ENCODE measurements at places on chromosomes 11 and 22.

DNA sequence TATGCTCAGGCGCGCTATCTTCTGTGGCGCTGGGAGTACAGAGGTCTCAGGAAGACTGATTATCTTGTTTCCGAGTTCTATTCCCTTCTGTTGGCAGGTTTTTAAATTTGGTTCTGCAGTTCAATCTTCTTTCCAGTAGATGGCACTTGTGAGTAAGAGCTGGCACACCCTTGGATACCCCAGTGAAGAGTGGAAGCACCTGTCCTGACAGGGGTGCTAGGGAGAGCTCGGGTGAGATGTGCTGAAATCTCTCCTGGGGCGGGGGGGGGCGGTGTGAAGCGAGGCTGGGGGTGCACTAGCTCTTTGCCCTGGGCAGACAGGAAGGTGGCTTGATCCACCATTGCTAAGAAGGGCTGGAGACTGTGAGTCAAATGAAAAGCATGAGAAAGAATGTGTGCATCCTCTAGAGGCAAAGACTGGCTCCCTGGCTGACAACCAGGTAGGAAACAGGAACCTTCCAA lies 679.9 kb upstream of the CCDC179 start:
- H3K36me3 ChIP-seq = no peaks in the 10 kb centered on the region
- no peaks in the 10 kb centered on the region for H3K27me3 ChIP-seq
- H3K4me1 ChIP-seq = no peaks in the 10 kb centered on the region
- DNase-seq = peak; percentile 23
- no peak overlapping the region for H3K27ac ChIP-seq
- H3K4me3 ChIP-seq = no peak overlapping the region

- no peaks in the 10 kb centered on the region for H3K27me3 ChIP-seq
- H3K4me3 ChIP-seq = peak within 1 kb of the TSS; percentile 72
Measured at GRCh38 chr11:86672007-86672621, at the start of gene ME3. Gene ME3, minus strand, starts transcription at chr11:86672616.

- H3K4me1 ChIP-seq = no peaks in the 10 kb centered on the region
- no peak overlapping the region for H3K27ac ChIP-seq
- H3K27me3 ChIP-seq = no peaks in the 10 kb centered on the region
- H3K4me3 ChIP-seq = no peak overlapping the region
Measured at GRCh38 chr11:45538363-45538762, 127.1 kb downstream of the CHST1 start.

DNA sequence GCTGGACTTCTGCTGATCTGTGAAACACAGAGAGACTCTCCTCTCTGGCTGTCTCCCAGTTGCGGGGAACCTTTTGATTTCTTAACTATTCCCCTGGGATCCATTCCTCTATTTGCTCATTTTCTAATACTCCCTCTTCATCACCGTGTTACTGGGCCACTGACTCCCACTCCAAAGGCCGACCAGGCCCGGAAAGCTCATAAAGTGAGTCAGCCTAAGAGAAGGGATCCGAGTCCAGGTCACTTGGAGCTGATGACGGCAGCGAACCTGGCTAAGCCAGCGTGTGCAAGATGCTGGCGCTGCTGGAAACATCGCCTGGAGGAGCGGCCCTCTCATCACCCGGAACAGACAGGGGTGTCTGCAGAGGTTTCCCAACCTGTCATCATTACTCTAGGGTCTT lies 112.8 kb downstream of the FBXO7 start:
- peak; percentile 55 for DNase-seq
- H3K27me3 ChIP-seq = no peaks in the 10 kb centered on the region
- H3K36me3 ChIP-seq = no peaks in the 10 kb centered on the region
- peak overlapping the region; percentile 13 for H3K27ac ChIP-seq

DNA sequence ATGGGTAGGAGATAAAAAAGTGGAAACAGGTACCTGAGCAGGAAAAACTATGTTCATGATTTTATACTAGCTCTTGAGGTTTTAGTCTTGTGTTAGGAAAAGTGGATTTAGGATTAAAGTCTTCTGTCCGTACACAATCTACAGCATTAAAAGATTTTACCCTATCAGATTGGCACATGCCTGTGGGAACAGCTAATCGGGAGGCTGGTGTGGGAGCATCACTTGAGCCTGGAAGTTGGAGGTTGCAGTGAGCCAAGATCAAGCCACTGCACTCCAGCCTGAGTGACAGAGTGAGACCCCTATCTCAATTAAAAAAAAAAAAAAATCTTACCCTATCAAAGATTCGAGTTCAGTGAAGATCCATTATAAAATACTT lies 12.2 kb upstream of the CRKL start:
- H3K27me3 ChIP-seq = no peaks in the 10 kb centered on the region
- no peak overlapping the region for H3K27ac ChIP-seq
- H3K4me1 ChIP-seq = no peaks in the 10 kb centered on the region
- DNase-seq = no peak

DNA sequence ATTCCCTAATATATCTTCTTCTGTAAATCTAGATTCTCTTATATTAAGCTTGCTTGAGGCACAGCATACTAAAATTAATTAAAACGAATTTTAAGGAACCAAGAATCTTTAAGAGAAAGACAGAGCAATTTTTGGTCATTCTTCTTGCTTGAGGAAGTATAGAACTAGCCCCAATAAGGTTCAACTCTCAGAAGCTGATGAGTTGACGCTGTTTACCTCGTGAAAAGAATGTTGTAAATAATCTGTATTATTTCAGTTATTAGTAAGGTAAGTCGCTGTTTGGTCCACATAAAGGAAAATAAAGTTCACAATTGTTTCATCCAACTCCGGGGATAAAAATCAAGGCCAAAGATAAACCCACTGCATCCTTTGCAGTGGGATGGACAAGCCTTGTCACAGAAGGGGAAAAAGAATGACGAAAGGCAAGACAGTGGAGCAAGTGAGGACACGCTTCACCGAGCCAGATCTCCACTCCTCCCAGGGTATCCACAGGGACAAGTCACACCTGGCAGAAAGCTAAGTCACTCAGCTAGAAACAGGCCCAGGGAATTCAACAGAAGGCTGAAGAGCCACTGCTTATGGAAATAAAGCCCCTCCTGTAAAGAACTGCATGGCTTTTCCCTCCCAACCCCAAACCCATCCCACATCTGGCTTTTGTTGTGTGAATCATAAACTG lies 752 bp downstream of the POU2AF1 start:
- no peak for DNase-seq
- no peak overlapping the region for H3K4me3 ChIP-seq
- no peaks in the 10 kb centered on the region for H3K4me1 ChIP-seq
- H3K27ac ChIP-seq = no peak overlapping the region
- H3K27me3 ChIP-seq = no peaks in the 10 kb centered on the region

DNA sequence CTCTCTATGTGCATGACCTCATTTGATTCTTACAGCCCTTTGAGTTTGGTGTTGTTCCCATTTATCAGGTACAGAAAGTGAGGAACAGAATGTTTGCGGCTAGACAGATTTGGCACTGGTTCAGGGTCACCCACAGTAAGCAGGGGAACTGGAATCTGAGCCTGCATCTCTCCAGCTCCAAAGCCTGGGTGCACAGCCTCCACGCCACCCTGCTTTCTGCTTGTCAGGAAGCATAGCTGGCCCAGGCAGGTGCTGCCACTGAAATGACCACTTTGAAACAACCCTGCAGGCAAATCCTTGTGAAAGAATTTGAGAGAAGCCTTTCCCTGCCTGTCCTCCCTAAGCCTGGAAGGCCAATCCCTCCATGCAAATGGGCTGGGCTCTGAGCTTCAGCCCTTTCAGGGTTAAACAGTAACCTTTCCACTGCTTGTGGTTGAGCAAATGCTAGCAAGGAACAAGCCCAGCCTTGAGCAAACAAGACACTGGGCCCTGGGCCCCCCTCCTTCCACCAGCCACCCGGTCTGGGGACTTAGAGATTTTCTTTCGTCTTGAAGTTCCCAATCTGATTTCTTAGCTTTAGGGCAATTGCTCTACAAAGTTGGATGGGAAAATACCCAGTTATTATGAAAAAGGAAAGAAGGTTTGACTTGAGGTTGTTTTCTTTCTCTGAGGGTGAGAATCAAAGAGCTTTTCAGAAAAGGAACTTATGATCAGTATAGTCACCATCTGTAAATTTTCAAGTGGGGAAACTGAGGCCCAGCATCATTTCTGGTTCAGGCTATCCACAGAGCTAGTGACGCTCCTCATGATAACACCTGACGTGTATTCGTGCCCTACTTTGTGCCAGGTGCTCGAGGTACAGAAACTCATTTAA lies 19.4 kb downstream of the EHF start:
- DNase-seq = no peak
- no peaks in the 10 kb centered on the region for H3K4me1 ChIP-seq
- H3K27ac ChIP-seq = no peak overlapping the region
- no peak overlapping the region for H3K4me3 ChIP-seq
- no peaks in the 10 kb centered on the region for H3K27me3 ChIP-seq
- H3K36me3 ChIP-seq = no peaks in the 10 kb centered on the region

- no peak overlapping the region for H3K4me3 ChIP-seq
- H3K4me1 ChIP-seq = no peaks in the 10 kb centered on the region
- H3K36me3 ChIP-seq = no peaks in the 10 kb centered on the region
- H3K27ac ChIP-seq = no peak overlapping the region
Measured at GRCh38 chr11:57073128-57073527, 84.4 kb downstream of the OR5AK2 start.

DNA sequence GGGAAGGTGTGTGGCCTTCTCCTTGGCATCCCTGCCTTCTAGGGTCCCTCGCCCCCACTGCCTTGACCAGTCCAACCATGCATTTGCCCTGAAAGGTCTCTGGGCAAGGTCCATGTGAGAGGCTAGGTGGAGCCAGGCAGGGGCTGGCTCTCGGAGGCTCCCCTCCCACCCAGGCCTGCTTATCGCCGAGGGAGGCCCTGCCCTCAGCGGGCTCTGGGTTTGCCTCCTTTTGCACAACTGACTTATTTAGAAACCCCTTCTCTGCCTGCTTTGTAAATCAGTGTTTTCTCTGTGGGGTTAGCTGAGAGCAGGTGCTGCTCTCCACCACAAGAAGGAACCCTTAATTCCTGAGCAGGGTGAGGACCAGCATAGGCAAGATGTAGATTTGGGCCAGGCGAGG lies 47.7 kb downstream of the CD82 start:
- no peaks in the 10 kb centered on the region for H3K4me1 ChIP-seq
- H3K27ac ChIP-seq = no peak overlapping the region
- no peak for DNase-seq
- H3K4me3 ChIP-seq = no peak overlapping the region

DNA sequence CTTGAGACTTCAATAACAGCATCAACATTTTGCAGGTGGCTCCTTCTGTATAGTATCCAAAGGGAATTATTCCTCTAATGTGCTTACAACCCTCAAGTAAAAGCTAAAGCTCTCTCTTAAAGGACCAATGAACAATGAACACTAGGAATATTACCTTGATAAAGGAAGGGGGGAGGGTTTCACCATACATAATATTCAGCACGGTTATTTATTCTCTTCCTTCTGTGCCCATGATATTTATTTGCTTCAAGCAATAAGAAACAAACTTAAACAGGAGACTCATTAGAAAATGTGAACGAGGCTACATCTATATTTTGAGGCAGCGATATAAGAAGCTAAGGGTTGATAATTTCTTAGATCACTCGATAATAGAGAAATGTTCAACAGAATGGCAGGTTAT lies 21.2 kb downstream of the BLID start:
- H3K27ac ChIP-seq = no peak overlapping the region
- DNase-seq = no peak
- no peaks in the 10 kb centered on the region for H3K27me3 ChIP-seq

GRCh38 chr11:134003792-134004495 lies 47.2 kb upstream of the IGSF9B start:
- H3K4me1 ChIP-seq = peaks cover 20% of the 10 kb centered on the region
- H3K27ac ChIP-seq = no peak overlapping the region
- H3K36me3 ChIP-seq = no peaks in the 10 kb centered on the region
- H3K27me3 ChIP-seq = no peaks in the 10 kb centered on the region
- no peak for DNase-seq

GRCh38 chr11:46808799-46809431 lies 37.2 kb downstream of the CKAP5 start:
- no peak overlapping the region for H3K27ac ChIP-seq
- no peak overlapping the region for H3K4me3 ChIP-seq
- no peaks in the 10 kb centered on the region for H3K4me1 ChIP-seq
- H3K36me3 ChIP-seq = no peaks in the 10 kb centered on the region

- no peak overlapping the region for H3K4me3 ChIP-seq
- no peak overlapping the region for H3K27ac ChIP-seq
- H3K4me1 ChIP-seq = no peaks in the 10 kb centered on the region
- H3K27me3 ChIP-seq = no peaks in the 10 kb centered on the region
- H3K36me3 ChIP-seq = no peaks in the 10 kb centered on the region
- DNase-seq = no peak
Measured at GRCh38 chr11:9473408-9473807, 12.6 kb downstream of the ZNF143 start.

DNA sequence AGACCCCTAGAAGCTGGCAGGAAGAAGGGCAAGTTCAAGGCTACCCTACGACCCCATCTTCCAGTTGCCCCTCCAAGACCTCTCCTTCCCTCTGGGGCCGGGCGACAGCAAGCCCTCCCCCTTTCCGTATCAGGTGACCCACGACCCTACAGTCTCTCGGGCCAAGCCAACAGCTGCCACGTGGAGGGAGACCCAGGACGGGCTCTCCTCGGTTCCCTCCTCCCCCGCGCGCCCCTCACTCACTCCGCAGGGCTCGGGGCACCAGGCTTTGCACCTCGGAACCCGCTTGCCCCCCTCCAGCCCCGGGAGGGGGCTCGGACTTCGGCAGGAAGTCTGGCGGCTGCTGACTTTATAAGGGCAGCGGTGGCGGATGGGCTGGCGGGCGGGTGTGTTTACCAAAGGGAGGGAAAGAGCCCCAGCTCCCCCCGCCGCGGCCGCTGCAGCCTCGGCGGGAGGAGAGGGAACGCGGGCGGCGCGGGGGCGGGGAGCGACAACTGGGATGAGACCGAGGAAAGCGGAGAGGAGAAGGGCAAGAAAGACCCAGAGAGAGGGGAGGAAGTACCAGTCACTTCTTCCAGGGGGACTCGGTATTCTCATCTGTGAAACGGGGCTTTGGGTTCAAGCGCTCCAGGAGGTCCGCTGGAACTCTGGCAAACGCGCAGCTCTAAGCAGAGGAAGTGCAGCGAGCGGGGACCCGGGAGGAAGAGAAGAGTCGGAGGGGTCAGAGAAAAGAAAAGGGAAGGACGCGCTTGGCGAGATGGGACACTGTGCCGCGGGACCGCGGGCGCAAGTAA lies 767 bp downstream of the SLC43A1 start:
- peak overlapping the region; percentile 36 for H3K27ac ChIP-seq
- DNase-seq = peak; percentile 66
- no peaks in the 10 kb centered on the region for H3K27me3 ChIP-seq
- peak overlapping the region; percentile 63 for H3K4me3 ChIP-seq
- H3K36me3 ChIP-seq = no peaks in the 10 kb centered on the region
- peaks cover 6% of the 10 kb centered on the region for H3K4me1 ChIP-seq

DNA sequence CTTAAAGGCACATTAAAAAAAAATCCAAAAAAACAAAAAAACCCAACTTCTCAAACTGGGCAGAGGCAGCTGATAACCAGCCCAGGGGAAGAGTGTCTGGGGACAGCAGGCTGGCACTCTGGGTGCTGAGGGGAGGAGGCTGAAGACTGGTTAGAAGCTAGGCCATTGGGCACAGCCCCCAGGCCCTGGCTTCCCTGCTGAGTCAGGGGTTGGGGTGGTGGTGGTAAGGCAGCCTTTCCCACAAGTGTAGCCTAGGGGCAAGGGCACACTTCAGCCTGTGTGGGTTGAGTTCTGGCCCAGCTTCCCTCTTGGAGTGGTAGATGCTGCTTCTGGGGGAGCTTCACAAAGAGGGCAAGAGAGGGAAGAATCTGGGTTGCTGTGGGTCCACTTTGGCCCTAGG lies 16.3 kb upstream of the ARFGAP3 start:
- H3K36me3 ChIP-seq = no peaks in the 10 kb centered on the region
- no peaks in the 10 kb centered on the region for H3K27me3 ChIP-seq
- H3K27ac ChIP-seq = no peak overlapping the region

GRCh38 chr11:33065445-33066178 lies 26.2 kb downstream of the TCP11L1 start:
- DNase-seq = peak; percentile 74
- no peaks in the 10 kb centered on the region for H3K27me3 ChIP-seq
- no peak overlapping the region for H3K4me3 ChIP-seq
- no peaks in the 10 kb centered on the region for H3K4me1 ChIP-seq
- H3K27ac ChIP-seq = no peak overlapping the region
- no peaks in the 10 kb centered on the region for H3K36me3 ChIP-seq
